ENCODE measurements at places on chromosomes 1 and 21.

DNA sequence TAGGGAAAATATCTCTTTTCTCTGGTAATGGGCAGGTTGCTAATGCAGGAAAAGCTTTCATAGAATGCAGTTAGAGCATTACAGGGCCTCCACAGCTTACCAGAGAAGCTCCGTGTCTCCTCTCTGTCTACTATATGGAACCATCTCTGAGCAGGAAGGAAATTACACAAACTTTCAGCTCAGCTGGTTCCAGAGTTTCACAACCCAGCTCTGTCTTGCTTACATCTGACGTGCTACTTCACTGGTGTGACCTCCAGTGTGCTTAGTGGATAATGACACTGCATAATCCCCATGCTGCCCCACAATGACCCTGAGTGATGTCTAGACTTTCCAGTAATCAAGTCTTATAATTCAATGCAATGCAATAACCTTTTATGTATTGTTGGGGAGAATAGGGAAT is 4.3 kb upstream of the FGGY start:
- DNase-seq = no peak

- no peak for DNase-seq
Observed at GRCh38 chr1:78840453-78841271, 165.9 kb downstream of the ADGRL4 start.

- DNase-seq = no peak
Observed at GRCh38 chr1:99677416-99677815, 31.5 kb downstream of the PALMD start.

- peak; percentile 5 for DNase-seq
Observed at GRCh38 chr21:23887725-23888306, 1719.5 kb downstream of the MRPL39 start.

Measured in stimulated activated CD4-positive, alpha-beta T cell treated with anti-CD3 and anti-CD28 coated beads, Interleukin-12 subunit alpha, Interleukin-12 subunit beta, amount 100 ng/mL, for 4 hours (primary cell).